Sigmoid colon (tissue), 7 donors: ENCODE measurements at places on chromosomes 11 and 22.
A peak's percentile ranks its signal among the peaks of the same experiment; 100 is the strongest.

GRCh38 chr11:117394221-117394925 lies 66.7 kb downstream of the CEP164 start:
- H3K27ac ChIP-seq = no peak overlapping the region
- no peak overlapping the region for H3K4me3 ChIP-seq
- peaks cover 93% of the 10 kb centered on the region for H3K36me3 ChIP-seq
- DNase-seq = peak; percentile 45
- H3K4me1 ChIP-seq = no peaks in the 10 kb centered on the region

GRCh38 chr22:39980596-39980995 lies 14.2 kb upstream of the FAM83F start:
- DNase-seq = no peak
- no peaks in the 10 kb centered on the region for H3K36me3 ChIP-seq
- H3K27ac ChIP-seq = no peak overlapping the region
- no peak overlapping the region for H3K4me3 ChIP-seq
- H3K27me3 ChIP-seq = no peaks in the 10 kb centered on the region

DNA sequence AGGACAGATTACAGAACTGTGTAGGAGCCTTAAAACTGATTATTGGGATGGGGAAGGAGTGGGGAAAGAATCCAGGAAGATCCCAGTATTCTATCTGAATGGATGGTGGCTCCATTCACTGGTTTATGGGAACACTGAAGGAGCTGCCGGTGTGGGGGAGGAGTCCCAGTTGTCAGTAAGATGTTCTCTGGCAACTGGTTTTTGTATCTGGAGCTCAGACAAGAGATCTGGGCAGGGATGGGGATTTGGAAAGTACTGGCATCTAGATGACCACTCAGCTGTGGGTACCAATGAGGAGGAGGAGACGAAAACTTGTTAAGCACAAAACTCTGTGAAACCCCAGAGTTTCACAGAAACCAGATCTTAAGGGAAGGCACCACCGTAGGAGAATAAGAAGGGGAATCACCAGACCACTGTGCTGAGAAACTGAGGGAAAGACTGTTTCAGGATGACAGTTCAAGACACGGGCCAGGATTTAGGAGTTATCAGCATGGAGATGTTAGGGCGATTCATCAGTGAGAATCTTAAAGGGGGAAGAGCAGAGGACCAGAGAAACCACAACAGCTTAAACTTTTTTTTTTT lies 28.1 kb downstream of the LDLRAD3 start:
- no peaks in the 10 kb centered on the region for H3K27me3 ChIP-seq
- H3K36me3 ChIP-seq = no peaks in the 10 kb centered on the region
- no peak overlapping the region for H3K27ac ChIP-seq
- H3K4me3 ChIP-seq = no peak overlapping the region
- peaks cover 15% of the 10 kb centered on the region for H3K4me1 ChIP-seq

DNA sequence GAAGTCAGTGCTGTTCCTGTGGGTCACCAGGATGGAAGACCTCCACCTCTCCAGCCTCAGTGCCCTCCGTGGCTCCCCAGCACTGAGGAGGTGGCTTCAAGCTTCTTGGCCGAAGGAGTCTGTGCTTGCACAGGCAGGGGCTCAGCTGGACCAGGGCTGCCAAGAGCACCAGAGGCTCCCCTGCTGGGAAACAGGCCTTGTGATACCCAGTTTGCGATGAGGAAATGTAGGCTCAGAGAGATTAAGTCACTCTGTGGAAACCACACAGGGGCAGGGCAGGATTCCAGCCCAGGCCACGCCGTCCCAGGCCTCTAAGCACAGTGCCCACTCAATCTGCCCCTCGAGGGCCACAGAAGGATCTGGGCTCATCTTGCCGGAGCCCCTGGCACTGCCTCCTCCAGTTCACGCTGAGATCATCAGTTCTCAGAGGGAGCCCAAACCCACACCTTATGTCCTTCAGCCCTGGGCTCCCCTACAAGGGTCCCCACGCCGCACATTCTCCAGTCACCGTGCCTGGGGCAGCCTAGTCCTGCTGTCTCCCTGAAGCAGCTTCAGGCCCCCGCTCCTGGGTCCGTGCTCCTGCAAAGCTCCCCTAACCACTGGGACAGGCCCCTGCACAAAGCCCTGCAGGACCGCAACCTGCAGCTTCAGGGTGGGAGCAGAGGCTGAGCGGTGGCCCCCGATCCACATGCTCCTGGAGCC lies 21.6 kb downstream of the ANO1 start:
- no peaks in the 10 kb centered on the region for H3K36me3 ChIP-seq
- H3K27ac ChIP-seq = no peak overlapping the region
- no peak overlapping the region for H3K4me3 ChIP-seq
- H3K27me3 ChIP-seq = no peaks in the 10 kb centered on the region
- no peak for DNase-seq

- no peaks in the 10 kb centered on the region for H3K36me3 ChIP-seq
- H3K4me1 ChIP-seq = no peaks in the 10 kb centered on the region
- no peak overlapping the region for H3K27ac ChIP-seq
- no peak for DNase-seq
- H3K4me3 ChIP-seq = no peak overlapping the region
Measured at GRCh38 chr22:44184006-44184405, 3.3 kb downstream of the PARVG start.

DNA sequence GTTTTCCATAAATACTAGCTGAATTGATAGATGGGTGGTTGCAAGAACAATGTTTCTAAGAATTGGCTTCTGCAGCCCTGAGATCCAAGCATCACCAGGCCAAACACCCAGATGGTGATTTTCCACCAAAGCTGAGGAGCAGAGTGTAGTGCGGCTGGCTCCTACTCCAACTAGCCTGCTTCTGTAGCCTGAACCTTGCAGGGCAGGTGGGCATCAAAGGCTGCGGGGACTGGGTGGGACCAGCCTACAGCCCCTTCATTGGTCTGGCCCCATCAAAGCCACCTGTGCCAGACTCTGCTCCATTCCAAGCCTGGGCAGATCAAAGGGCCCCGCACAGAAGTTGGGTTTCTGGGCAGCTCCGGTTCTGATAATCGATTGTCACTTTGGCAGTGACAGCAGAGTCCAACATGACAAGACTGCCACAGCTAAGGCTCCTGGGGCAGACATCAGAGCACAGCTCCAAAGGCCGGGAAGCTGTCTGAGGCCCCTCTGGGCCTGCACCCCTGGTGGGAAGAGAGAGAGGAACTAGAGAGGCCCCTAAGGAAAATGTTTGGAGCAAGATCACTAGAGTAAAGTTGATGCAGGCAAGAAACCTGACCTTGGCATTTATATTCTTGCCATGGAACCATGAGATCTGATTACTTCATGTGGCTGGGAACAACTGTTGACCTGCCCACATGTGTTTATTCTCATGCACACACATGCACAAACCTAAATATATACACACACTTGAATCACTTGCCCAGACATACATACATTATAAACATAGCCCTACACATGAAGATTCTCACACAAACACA lies 582.9 kb downstream of the INSC start:
- no peak overlapping the region for H3K4me3 ChIP-seq
- no peaks in the 10 kb centered on the region for H3K27me3 ChIP-seq
- H3K4me1 ChIP-seq = no peaks in the 10 kb centered on the region

- no peaks in the 10 kb centered on the region for H3K27me3 ChIP-seq
- no peak for DNase-seq
- no peak overlapping the region for H3K4me3 ChIP-seq
Measured at GRCh38 chr22:45221201-45221600, 19.5 kb downstream of the KIAA0930 start.

GRCh38 chr11:116876656-116877055 lies 39.2 kb upstream of the APOA1 start:
- no peak overlapping the region for H3K27ac ChIP-seq
- no peaks in the 10 kb centered on the region for H3K27me3 ChIP-seq
- peaks cover 51% of the 10 kb centered on the region for H3K36me3 ChIP-seq
- H3K4me1 ChIP-seq = peaks cover 8% of the 10 kb centered on the region

- no peak for DNase-seq
- H3K27me3 ChIP-seq = no peaks in the 10 kb centered on the region
- peaks cover 38% of the 10 kb centered on the region for H3K36me3 ChIP-seq
Measured at GRCh38 chr22:31857247-31857646, 87.1 kb upstream of the YWHAH start.

- H3K27ac ChIP-seq = no peak overlapping the region
- DNase-seq = peak; percentile 59
- no peaks in the 10 kb centered on the region for H3K4me1 ChIP-seq
- H3K27me3 ChIP-seq = no peaks in the 10 kb centered on the region
- H3K36me3 ChIP-seq = no peaks in the 10 kb centered on the region
Measured at GRCh38 chr22:29230972-29231875, 25.5 kb downstream of the EMID1 start.

DNA sequence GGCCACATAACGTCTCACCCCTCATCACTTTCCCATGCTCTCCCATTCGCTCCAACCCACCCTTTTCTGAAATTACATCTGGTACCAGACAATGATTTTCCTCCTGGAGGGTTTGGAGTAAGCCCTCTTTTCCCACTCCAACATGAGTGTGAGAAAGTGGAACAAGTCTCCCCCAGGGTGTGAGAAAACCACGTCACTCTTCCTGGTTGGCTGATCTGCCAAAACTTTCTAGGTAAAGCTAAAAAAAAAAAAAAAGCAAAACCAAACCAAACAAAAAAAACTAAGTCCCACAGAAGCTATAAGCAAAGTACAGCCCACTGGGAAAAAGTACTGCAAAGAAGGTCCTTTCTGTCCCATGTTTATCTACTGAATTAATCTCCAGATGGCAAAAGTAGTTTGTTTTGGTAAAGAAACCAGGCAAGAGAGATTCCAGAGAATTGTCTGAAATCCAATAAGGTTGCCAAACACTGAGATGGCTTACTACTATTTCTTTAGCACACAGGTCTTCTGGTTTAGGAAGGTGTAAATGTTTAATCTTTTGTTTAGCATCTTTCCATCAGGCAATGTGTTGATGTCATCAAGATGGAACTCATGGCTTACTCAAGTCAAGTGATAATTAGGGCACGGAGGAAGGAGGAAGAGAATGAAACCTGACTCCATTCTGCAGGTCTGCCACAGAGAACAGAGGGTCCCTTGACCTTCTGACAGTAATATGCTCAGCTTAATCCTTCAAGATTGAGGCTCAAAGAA lies 395.6 kb downstream of the LARGE1 start:
- H3K36me3 ChIP-seq = no peaks in the 10 kb centered on the region
- H3K27ac ChIP-seq = no peak overlapping the region
- no peak for DNase-seq
- H3K4me1 ChIP-seq = peaks cover 13% of the 10 kb centered on the region

DNA sequence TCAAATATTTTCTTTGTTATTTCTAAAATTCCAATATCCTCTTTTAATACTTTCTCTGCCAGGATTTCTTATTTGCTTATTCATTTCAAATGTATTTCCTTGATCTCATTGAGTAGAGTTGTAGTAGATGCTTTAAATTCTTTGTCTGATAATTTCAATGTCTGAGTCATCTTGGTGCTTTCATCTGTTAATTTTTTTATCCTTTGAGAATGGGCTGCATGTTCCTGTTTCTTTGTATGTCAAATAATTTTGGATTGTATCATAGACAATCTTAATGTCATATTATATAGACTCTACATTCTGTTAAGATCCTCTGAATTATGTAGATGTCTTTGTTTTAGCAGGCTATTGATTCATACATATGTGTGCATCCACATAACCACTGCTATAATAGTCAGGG lies 57.5 kb downstream of the MYEOV start:
- H3K36me3 ChIP-seq = no peaks in the 10 kb centered on the region
- H3K27ac ChIP-seq = no peak overlapping the region
- H3K27me3 ChIP-seq = no peaks in the 10 kb centered on the region
- no peak for DNase-seq
- H3K4me3 ChIP-seq = no peak overlapping the region

DNA sequence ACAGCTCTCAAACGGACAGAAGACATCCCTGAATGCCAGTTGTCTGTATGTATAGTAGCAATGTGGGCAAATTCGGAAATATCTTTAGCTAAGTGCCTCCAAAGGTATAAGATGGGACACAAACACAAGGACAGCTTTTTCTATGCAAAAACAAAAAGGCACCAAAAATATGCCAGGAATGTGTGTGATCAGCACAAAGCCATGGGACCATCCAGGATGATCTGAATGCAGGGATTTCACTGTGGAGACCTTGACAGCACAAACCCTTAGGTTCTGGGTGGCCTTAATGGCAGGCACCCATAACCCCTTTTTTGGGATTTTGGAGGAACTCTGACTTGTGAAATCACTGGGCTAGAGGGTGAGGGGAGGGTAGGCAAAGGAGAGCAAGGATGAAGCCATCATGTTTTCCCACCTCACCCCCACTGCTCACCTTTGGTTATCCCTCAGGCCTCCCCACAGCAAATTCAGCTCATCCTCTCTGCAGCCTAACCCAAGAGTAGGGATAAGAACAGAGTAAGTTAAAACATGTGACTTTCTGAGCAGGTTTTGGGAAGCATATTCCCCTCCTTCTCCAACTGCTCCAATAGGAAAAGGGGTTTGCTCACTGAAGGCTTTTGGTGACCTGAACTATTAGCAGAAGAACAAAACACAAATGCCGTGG lies 154.6 kb downstream of the SNX19 start:
- H3K27ac ChIP-seq = no peak overlapping the region
- no peaks in the 10 kb centered on the region for H3K36me3 ChIP-seq
- H3K4me3 ChIP-seq = no peak overlapping the region
- no peaks in the 10 kb centered on the region for H3K27me3 ChIP-seq
- no peak for DNase-seq
- no peaks in the 10 kb centered on the region for H3K4me1 ChIP-seq

- H3K36me3 ChIP-seq = no peaks in the 10 kb centered on the region
- H3K4me3 ChIP-seq = no peak overlapping the region
- peak; percentile 86 for DNase-seq
- H3K27ac ChIP-seq = no peak overlapping the region
- H3K4me1 ChIP-seq = no peaks in the 10 kb centered on the region
- H3K27me3 ChIP-seq = peaks cover 20% of the 10 kb centered on the region
Measured at GRCh38 chr11:61747192-61747966, 5.1 kb upstream of the MYRF start.

- no peak for DNase-seq
- peaks cover 92% of the 10 kb centered on the region for H3K4me1 ChIP-seq
- H3K27me3 ChIP-seq = no peaks in the 10 kb centered on the region
- no peak overlapping the region for H3K4me3 ChIP-seq
- peak overlapping the region; percentile 33 for H3K27ac ChIP-seq
Measured at GRCh38 chr11:63870351-63871140, 31.6 kb downstream of the MARK2 start.

DNA sequence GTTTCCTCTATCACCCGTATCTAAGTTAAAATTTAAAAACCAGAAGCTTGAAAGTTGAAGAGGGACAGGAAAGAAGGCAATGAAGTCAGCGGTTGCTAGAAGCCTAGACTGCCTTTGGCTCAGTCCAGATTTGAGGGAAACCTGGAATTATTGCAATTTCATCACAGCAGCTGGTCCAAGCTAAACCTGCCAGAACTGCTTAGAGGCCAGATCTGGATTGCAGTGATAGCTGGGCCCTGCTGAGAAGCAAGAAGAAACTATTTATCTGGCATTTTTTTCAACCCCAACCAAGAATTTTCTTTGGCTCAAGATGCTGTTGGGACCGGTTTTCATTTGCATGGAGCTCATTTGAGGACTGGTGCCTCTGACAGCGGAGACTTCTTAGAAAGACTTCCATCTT lies 121.5 kb upstream of the TEAD1 start:
- no peaks in the 10 kb centered on the region for H3K27me3 ChIP-seq
- H3K4me3 ChIP-seq = no peak overlapping the region
- DNase-seq = peak; percentile 80
- peak overlapping the region; percentile 12 for H3K27ac ChIP-seq
- H3K36me3 ChIP-seq = no peaks in the 10 kb centered on the region
- peaks cover 27% of the 10 kb centered on the region for H3K4me1 ChIP-seq
